GM04504 (cell line): ENCODE measurements at places on chromosomes 16 and 17.

DNA sequence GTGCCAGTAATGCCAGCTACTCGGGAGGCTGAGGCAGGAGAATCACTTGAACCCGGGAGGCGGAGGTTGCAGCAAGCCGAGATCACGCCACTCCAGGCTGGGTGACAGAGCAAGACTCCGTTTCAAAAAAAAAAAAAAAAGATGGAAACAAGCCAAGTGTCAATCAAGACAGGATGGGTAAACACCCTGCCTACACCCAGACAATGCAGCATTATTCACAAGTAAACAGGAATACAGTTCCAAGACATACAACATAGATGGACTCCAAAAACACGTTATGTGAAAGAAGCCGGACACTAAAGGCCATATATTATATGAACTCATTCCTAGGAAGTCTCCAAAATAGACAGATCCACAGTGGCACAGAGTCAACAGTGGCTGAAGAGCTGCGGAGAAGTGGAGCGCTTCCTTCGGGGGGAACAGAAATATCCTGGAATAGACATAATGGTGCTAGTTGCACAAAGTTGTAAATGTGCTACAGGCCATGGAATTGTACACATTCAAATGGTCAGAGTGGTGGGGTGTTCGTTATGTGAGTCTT, 33.9 kb downstream of the ANKRD11 start:
- DNase-seq: no peak

- DNase-seq: peak; percentile 88
Observed at GRCh38 chr16:3266873-3267537, 10.6 kb upstream of the MEFV start.

DNA sequence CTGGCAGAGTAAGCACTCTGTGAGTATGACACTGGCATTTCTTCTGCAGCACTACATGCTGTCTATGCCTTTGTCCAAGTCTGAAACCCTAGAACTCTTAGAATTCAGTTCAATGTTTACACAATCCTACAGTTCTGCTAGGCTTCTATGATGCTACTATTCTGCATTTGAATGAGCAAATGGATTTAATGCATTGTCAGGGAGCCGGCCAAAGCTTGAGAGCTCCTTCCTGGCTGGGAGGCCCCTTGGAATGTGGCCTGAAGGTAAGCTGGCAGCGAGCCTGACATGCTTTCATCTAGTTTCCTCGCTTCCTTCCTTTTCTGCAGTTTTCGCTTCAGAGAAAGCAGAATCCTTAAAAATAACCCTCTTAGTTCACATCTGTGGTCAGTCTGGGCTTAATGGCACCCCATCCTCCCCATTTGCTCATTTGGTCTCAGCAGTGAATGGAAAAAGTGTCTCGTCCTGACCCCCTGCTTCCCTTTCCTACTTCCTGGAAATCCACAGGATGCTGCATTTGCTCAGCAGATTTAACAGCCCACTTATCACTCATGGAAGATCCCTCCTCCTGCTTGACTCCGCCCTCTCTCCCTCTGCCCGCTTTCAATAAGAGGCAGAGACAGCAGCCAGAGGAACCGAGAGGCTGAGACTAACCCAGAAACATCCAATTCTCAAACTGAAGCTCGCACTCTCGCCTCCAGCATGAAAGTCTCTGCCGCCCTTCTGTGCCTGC, at the start of gene CCL2:
TSS of gene CCL2 (plus strand) at position 635 of the 730 bp plus-strand sequence. CDS start at position 700, 65 bp downstream.
- DNase-seq: no peak

DNA sequence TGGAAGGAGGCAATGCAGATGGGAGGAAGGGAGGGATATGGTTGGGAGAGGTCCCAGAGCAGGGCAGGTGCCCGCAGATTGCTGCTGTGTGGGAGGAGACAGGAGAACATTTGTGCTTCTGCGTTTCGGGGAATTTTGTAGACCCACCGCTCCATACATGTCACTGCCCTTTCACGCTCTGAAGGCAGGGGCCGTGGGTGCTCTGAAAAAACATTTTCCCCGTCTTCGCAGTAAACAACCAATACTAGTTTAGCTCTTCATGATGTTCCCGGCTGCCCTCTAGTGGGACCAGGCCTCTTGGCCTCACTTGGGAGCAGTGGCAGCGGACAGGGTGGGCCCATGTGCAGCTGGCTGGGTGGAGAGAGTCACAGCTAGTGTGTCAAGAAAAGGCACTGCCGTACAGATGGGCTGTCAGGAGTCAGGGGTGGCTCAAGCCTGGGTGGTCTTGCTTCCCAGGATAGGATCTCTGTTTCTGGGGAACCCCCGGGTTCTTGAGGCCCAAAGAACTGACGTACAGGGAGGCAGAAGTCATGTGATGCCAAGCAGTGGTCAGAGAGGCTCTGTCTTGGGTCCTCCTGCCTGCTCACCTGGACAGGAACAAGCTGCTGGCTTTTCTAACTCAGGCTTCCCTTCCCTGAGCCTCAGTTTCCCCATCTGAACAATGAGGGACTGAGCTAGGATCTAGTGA, 46.5 kb upstream of the CPNE2 start:
- DNase-seq: no peak
